ENCODE measurements at places on chromosomes 5 and 9.

- DNase-seq = no peak
Observed at GRCh38 chr5:77230727-77231470, 20.4 kb downstream of the PDE8B start.

DNA sequence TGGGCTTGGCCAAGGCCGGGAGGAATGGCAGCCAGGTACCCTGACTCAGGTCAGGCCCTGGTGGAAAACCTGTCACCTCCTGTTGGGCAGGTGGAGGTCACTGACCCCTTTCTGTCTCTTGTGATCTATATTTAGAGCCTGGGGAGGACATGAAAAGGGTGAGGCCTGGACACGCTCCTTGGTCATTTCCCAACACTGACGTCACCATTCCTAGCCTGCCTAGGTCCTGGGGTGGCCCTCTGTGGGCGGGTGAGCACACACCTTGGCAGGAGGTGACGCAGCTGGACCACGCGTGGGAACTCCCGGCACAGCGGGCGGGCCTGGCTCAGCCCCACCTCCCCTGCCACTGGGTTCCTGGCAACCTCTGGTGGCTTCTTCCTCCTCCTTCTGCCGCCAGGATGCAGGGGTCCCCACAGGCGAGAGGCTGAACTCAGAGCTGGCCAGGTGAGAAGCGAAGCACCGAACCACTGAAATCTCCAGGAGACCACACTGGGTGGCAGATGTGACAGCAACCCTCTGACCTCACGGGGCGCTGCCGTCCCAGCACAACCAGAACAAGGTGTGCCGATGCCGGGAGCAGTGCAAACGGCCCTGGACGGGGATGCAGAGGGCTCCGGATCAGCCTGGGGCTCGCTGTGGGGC, 6.4 kb upstream of the RALGDS start:
- no peak for DNase-seq

DNA sequence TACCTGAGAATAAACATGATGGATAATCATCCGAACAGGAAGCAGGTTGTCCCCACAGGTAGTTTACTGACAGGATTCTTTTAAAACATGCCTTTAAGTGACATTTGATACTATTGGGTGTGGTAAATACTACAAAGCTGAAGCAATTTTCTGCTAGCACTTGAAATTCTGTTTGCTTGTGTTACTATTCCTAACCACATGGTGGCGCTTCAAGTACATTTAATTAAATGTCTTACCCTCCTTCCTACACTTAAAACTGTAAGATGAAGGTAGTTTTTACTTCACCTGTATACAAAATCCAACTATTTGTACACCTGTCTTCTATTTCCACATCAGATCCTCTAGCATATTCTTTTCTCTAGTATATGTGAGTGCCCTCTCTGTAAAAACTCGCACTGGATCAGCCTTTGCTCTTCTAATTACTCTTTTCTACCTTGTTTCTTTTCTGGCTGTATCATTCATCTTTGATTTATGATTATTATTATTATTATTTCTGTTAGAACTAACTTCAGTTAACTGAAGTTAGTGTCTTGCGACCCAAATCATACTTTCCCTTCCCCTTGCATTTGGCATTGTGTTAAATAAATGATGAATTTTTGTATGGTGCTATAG, 18.4 kb downstream of the SLC25A46 start:
- peak; percentile 1 for DNase-seq

DNA sequence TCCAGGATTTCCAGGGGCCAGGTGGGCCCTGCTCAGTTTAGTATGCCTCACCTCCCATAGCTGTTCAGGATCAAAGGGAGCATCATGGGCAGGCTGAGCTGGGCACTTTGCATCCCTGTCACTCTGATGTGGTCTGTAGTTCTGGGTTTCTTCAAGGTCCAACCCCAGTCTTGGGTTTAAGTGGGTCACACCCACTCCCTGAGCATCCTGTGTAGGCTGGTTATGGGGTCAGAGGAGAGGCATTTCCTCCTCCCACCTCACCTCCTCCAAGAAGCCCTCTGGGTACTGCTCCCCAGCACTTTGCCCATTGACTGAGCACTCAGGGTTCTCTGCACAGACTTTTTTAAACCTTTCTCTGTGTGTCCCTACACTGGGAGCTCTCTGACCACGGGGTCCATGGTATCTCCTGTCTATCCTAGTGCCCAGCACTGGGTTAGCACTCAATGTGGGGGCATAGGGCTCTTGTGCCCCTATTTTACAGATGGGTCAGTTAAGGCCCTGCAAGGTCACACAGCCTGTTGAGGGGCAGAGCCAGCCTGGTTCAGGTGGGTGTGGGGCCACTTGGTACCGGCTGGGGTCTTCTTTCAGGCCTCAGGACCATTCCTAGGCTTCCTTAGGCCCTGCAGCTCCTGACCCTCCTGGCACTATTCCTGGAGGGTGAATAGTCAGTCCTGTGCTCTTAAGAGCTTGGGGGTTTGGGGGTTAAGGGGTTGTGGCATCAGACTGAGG, 19.0 kb downstream of the CXXC5 start:
- no peak for DNase-seq

- DNase-seq = no peak
Observed at GRCh38 chr5:88722546-88723073, 160.4 kb downstream of the MEF2C start.

GRCh38 chr9:32384002-32384363, 460 bp upstream of the ACO1 start:
- no peak for DNase-seq

GRCh38 chr5:95715799-95716461, 15.2 kb upstream of the RHOBTB3 start:
- no peak for DNase-seq

- no peak for DNase-seq
Observed at GRCh38 chr5:170353011-170353761, 36.0 kb downstream of the KCNMB1 start.

- no peak for DNase-seq
Observed at GRCh38 chr5:16881251-16881650, 54.8 kb downstream of the MYO10 start.

DNA sequence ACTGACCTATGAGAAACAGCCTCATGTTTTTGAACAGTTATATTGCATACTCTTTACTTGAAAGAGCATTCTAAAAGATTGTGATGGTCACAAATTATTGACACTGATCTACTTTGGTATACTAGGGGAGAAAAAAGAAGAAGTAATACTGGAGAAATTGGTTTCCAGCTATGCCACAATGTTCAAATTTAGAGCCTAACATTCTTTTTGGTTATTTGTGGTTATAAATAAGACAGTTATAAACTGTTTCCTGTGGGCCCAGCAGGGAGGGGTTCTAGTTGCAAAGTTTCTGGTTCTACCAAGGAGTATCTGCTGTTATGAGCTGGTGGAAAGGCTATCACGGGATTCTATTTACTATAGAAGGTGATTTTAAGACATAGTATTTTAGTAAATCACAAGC, 4.8 kb downstream of the CWC27 start:
- no peak for DNase-seq

GRCh38 chr9:72809586-72809985, 143.3 kb downstream of the ALDH1A1 start:
- DNase-seq = no peak

DNA sequence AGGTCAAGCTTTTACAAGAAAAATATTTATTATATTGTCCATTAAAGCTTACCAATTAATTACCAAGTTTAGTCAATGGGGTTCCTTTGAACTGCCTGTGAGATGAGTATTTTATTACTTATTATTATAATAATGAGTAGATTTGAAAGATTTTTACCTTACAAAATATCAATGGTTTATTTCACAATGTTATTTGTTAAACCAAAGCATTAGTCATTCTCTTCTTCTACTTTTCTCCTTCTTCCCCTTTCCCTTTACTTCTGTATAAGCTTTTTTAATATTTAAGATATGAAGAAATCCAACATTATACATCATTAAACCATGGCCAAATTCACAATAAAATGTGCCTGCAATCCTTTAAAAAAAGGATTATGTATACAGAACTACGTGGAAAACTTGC, 369.5 kb downstream of the ARL15 start:
- no peak for DNase-seq
